GM03348 (cell line): ENCODE measurements at places on chromosomes 1 and 21.

GRCh38 chr21:41011951-41012366 lies 156.0 kb upstream of the BACE2 start:
- DNase-seq, result no peak

- peak; percentile 82 for DNase-seq
These were observed 115.6 kb upstream of the SLC45A1 start for GRCh38 chr1:8202182-8202905.

DNA sequence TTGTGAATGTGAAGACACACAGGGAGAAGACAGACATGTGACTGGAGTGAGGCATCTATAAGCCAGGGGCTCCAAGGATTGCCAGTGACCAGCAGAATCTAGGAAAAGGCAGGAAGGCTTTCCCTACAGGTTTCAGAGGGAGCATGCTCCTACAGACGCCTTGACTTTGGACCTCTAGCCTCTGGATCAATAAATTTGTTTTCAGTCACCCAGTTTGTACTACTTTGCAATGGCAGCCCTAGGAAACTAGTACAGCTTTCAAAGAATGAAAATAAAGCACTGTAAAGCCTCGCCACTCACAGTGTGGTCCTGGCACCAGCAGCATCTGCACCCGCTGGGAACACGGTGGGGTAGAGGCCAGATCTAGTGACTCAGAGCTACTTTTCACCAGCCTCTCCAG lies 510.0 kb downstream of the LTN1 start:
- no peak for DNase-seq

GRCh38 chr1:218878369-218878768 lies 295.3 kb upstream of the LYPLAL1 start:
- DNase-seq, result peak; percentile 22

DNA sequence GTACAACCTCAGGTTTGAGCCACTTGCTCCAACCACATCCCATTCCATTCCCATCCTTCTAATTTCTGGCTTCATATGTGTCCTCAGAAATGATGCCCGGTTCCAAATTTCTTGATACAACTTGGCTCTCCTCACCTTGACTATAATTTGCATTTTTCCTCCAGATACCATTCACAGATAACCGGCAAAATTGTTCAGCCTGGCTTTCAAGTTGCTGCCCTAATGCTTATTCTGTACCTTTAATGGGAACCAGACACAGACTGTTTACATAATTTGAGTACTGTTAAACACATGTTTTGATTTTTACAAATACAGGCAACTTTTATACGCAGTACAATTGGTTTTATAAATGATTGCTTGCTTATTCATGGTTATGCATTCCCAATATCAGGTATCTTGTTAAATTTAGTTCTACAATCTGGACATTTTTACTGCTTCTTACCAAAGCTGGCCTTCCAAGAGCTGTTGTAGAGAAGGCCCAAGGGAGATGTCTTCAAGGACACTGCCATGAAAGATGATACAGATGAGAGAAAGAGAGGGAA lies 649.5 kb upstream of the CAMK1G start:
- no peak for DNase-seq

DNA sequence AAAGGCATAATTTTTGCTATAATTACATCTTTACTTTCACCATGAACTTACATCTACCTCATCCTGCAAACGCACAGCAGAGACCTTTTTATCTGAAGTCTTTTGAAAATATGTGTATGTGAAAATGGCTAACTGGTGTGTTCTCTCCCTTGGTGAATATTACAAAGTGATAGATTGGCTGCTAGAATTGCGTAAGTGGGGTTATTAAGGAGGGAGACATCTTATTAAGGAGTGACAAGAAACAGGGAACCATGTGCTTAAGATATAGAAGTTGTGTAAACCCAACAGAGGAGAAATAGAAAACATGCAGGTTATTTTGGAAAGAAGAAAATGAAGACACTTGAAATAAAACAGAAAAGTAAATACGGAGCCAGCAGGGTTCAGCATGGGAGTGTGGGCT lies 7.8 kb downstream of the KCNJ15 start:
- DNase-seq, result no peak

DNA sequence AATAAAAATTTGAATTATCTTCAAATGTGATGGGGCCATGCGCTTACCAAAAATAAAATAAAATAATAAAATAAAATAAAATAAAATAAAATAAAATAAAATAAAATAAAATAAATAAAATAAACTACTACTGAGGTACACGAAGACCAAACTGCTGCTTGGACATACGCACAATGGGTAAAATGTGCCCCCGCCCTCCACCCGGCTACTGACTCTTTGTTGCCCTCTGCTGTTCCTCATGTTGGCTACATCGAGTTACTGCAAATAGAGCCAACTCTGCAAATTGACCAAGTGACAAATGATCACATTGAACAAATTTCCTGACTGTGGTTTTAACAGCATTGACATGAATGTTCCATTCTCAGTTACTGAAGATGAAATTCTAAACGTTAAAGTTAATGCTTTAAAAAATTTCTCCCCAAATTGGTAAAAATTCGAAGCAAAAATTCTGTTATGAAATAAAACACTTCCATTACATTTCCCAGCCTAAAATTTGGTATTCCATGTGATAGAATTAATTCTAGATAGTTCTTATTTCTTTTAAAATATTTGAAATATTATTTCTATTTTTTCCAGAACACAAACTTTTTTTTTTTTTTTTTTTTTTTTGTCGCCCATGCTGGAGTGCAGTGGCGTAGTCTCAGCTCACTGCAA lies 18.8 kb upstream of the MAP1LC3C start:
- DNase-seq, result peak; percentile 87

DNA sequence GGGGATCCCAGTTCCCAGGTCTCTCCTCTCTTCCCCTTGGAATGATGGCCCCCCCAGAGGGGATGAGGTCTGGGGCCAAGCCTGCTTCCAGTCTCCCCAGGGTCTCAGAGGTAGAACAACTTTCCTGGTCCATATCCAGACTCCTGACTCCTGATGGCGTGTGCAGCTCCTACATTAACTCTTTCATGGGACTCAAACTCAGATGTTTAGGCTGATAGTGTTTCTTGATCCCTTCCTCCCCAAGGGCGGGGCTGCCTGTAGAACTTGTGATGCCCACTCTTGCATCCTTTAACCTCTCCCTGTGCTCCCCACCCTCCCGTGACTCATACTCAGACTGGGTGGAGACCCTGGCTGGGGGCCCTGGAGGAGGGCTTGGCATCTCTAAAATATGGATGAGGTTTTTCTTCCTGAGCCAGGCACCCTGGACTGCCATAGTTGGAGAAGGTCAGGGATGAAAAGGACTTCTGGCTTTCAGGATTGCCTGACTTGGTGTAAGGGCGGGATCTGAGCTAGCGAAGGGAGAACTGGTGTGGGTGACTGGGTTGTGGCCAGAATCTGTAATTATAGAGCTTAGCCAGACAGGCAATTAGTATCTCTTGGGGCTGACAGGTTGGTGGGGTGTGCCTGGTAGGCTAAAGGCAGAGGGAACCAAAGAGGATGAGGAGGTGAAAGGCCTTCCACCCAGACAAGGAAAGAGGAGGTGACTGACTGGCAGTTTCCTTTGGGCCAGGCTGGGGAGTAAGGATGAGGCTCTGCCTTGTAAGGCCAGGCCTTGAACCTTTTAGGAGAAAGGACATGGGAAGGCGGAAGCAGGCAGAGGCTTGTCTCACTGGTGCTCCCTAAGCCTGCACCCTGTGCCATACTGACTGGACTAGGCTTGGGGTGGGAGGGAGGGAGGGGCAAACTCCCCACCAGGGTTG lies 1.5 kb downstream of the ATP8B2 start:
- peak; percentile 92 for DNase-seq

DNA sequence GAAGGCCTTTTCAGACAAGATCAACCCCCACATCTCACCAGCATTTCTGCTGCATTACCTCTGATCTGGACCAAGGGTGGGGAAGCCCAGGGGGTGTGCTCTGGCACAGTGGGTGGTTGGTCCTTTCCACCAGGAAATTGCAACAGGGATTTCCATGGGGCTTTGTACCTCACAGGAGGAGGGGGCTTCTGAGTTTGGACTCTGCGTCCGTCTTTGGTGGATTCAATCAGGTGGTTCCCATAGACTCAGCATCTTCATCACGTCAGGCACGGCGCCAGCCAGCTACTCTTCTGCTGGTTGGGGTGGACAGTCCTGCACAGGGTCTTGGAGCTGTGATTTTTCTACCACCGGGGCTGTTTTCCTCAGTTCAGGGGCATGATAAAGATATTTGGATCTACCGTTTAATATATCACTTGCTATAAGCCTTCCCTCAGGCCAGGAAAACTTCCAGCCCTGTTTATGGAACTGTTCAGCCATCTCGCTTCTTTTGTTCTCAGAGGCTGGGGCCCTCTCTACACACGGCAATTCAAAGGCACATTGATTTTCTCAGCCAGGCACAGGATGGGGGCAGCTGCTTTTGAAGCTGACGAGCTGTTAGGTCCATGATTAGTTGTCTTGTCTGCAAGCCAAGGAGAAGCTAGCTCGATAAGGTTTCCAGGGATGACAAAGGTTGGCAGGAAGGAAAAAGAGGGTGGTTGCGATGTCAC lies 467.3 kb downstream of the CAMTA1 start:
- DNase-seq, result no peak

DNA sequence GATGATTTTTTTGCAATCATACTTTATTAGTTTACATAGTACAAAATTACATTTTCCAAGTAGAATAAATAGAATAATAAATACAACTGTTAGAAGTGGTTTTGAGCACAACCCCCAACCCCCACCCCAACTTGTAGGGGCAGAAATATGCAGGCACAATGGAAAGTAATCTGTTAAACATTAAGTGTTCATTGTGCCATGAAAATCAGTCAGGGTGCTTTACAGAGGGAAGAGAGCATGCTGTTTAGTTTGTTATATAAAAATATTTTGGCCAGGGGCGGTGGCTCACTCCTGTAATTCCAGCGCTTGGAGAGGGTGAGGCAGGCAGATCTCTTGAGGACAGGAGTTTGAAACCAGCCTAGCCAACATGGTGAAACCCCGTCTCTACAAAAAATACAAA lies 2.6 kb downstream of the OR10T2 start:
- DNase-seq, result no peak

- DNase-seq, result no peak
These were observed 9.2 kb upstream of the BEND5 start for GRCh38 chr1:48785869-48786268.

DNA sequence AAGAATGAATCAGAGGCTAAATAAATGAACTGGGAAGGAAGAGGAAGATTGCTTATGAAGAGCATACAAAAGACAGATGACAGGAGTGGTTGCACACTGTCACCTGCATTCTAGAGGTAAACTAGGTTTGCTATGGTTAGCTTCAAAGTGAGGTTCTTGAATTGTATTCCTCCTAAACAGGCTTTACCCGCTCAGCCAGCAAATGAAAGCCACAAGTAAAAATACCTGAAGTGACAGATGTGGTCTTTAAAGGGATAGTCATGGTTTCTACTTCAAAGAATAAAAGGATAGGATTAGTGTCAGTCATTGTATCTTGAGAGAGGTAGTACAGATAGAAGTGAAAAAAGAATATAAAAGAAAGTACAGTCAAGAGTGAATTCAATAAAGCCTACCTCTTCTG lies 32.4 kb upstream of the PRDX6 start:
- DNase-seq, result no peak

DNA sequence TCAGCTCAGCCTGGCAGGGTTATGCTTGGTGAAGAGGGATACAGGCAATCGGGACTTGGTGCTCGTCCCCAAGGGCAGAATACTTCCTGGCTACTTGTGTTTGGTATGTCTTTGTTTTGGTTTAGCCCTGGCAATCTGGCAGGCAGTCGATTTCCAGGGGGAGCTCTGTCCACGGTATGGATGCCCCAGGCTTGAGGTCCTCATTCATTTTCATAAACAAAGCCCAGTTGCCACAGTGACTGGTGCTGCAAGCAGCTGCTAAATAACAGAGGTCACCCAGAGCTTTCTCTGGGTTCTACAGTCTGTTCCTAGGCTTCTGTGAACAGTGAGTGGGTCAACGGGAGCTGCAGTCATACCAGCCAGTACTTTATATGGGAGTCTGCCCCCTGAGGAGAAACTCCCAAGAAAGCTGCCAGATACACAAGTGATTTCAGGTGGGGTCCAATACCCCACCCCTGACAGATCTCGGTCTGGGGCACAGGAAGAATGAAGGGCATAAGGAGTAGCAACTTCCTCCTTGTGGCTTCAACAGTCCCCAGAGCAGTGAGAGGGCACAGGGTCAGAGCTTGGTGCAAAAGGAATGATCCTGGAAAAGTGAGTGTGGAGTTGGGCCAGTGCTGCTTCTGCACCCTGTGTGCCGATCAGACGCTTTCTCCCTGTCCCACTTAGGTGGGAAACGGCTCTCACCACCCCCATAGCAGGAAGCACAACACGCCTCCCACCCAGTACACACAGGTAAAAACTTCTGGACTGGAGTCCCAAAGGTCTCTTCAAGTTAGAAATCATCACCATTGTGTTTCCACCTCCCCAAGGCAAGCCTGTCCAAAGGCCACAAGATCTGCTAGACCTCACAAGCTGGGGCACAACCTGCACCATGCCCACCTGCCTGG lies 55.5 kb downstream of the TGFBR3 start:
- DNase-seq, result peak; percentile 65

DNA sequence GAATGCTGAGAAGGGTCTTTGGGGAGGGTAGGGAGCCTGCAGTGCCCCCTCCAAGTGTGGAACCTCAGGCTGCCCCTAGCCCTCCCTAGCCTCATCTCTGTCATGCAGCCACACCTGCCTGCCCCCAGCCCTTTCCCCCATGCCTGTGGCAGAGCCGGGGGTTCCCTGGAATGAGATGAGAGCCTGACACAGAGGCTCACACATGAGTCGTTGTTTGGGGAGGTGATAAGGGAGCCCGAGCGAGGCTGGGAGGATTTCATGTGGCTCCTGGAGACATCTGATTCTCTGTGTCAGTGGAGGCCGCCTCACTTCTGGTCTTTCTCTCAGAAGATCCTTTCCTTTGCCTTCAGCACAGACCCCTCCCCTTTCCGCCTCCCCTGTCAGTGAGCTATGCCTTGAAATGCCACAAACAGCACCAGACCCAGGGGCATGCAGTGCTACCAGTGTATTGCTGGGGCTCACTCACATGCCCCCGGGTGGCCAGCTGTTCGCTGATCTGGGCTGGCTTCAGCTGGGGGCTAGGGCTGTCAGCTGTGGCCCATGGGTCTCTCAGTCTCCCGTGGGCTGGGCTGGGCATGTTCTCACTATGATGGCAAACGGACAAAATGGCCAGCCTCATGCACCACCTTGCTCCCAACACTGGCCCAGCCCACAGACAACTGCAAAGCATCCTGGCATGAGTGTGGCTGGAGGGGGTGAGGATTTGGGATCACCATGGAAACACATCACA lies 102.6 kb downstream of the AJAP1 start:
- DNase-seq, result no peak

GRCh38 chr1:112322983-112323678 lies 72.9 kb upstream of the CTTNBP2NL start:
- DNase-seq, result no peak

GRCh38 chr1:174976436-174977108 lies 23.2 kb upstream of the CACYBP start:
- DNase-seq, result peak; percentile 64

DNA sequence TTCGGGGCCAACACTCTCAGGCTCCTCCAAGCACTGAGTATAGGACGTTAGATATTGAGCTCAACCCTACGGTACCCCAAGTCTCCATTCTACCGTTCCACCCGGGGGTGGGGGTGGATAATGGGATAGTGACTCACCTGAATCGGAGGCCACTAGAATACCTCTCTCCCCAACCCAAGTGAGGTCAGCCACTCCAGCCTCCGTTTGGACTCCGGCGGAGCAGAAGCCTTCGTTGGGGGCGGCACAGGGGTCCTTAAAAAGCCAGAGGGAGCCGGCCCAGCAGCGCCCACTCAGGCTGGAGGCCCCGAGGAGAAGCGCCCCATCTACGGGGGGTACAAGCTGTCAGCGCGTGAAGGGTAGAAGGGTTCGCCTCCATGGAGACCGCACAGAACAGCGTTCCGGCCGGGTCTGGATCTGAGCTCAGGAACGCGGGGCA lies 556 bp downstream of the WDR77 start:
- peak; percentile 38 for DNase-seq
